ENCODE measurements at places on chromosomes 4 and X.

DNA sequence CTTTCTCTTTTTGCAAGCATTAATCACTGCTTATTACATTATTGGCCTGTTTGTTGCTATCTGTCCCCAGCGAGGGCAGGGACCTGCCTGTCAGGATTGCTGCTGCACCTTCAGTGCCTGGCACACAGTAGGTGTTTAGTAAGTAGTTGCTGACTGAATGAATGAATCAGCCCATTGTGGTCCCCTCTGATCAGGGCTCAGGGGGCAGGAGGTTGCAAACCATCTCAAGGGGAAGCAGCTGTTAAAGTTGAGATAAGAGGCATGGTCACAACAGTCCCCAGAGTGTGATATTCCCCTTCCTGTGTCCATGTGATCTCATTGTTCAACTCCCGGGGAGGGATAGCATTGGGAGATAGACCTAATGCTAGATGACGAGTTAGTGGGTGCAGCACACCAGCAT is 85.4 kb downstream of the WFS1 start:
- no peak for DNase-seq

GRCh38 chrX:36436361-36436760 is 516.8 kb downstream of the CFAP47 start:
- no peak for DNase-seq

DNA sequence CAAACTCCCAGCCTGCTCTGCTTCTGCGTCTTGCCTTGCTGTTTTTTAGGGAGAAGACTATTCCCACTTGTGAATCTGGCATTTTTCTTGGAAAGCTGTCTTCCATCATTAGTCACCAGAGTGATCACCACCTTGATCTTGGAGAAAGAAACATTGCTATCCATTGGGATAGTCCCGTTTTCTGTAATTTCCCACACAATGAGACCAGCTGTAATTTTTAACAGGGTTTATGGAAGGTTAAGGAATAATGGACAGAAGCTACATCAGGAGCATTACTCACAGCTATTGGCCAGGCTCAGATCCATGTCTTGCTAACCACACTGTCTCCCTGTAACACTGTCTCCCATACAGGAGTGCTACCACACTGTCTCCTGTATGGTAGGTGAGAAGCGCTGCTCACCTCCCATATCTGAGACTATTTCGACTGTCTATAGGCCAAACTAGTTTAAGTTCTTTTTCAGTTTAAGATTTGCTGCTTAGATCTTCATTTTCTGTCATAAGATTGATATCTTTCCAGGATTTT is 523.0 kb downstream of the SPRY1 start:
- DNase-seq = no peak

DNA sequence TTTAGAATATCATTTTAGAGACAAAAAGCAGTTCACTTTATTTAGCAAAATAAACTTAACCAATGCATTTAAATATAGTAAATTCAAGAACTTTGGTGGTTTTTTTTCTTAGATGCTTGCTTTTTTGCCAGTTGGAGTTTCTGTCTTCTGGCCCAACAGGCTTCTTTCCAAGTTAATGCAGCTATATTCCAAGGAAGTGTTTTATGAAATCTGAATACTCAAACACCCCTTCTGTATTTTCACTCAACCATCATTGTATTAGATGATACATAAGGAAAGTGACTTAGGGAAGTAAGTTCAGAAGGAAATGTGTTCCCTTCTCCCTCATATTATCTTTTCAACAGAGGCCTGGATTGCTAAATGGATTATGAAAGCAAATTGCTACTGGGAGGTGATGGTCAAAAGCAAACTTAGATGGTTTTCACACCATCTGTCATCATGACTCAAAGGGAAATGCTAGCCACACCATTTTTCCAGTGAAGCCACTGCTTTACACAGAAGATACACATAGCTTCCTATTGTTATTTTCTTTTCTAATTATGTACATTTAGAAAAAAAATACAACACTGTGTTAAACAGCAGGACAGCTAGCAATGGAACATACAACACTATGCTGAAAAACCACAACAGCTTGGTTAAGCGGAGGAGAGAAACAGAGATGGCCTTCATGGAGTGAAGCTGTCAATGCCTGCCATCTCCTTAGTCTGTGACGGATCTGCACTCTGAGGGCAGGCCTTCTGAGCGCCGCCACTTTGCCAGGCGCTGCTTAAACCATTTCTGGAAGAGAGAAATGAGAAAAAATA is 32.9 kb downstream of the HOPX start:
- no peak for DNase-seq

DNA sequence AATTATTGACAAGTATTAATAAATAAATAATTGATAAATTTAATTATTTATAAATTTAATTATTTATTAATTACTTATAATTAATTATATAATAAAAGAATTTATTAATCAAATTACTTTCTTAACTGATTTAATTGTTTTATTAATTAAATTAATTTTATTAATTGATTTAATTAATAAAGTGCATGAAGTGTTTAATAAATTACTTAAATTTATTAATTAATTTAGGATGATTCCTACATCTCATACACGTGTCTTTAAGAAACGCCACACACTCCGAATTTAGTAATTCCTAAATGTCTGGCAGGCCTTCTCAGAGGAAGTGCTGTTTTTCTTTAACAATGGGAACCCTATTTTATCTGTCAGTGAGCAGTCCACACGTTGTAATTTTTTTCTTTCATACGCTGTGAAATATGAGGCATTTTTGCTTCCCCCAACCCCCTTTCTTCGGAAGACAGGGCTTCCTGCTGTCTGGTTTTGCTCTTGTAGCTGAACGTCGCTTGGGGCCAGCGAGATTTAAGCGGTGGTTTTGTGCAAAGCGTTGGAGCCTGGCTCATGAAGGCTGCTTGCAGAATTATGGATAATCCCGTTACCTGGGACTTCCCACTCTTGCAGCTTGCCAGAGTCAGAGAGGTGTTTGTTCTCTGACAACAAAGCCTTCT is 46.8 kb downstream of the CRLF2 start:
- DNase-seq = no peak

DNA sequence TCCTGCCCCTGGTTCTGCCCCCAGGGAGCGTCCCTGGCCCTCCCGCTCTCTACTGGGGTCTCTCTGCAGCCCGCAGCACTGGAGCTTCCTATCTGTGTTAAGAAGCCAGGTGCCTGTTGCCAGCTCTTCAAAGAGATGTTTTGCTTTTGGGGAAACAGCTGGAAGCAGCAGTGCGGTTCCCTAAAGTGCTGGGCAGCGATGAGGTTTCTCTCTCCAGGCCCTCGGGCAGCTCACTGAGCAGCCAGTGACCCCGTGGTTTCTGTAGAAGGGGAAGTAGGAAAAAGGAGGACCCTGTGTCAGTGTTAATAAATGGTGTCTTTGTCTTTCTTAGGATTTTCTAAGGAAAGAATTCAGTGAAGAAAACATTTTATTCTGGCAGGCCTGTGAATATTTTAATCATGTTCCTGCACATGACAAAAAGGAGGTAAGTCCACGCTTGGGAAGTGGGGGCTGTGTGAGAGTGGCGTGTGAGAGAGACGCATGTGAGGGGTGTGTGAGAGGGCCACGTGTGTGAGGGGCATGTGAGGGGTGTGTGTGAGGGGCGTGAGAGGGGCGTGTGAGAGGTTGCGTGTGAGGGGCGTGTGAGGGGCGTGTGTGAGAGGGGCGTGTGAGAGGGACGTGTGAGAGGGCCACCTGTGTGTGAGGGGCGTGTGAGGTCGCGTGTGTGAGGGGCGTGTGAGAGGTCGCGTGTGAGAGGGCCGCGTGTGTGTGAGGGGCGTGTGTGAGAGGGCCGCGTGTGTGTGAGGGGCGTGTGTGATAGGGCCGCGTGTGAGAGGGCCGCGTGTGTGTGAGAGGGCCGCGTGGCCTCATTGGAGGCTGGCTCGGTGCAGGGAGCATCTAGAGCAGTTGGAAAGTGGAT is 27.1 kb upstream of the HGFAC start:
- DNase-seq = no peak

DNA sequence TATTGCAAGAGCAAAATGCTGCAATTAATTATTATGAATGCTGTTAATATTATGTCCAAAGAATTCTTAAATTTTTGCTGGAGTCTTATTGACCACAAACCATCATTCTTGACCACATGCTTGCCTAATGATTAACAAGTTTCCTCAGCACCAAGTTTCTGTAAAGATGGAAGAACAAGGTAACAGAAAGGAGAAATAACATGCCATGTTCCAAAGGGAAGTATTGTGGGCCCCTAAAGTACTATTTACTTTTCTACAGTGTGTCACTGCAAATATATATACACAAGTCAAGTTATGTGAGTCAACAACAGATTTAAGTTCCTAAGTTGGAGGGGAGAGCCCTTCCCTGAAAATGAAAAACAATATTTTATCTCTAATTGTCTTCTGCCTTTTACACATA is 20.6 kb downstream of the FAM47E start:
- no peak for DNase-seq

GRCh38 chrX:149829751-149830191 is 48.0 kb downstream of the MAGEA9 start:
- DNase-seq = no peak

DNA sequence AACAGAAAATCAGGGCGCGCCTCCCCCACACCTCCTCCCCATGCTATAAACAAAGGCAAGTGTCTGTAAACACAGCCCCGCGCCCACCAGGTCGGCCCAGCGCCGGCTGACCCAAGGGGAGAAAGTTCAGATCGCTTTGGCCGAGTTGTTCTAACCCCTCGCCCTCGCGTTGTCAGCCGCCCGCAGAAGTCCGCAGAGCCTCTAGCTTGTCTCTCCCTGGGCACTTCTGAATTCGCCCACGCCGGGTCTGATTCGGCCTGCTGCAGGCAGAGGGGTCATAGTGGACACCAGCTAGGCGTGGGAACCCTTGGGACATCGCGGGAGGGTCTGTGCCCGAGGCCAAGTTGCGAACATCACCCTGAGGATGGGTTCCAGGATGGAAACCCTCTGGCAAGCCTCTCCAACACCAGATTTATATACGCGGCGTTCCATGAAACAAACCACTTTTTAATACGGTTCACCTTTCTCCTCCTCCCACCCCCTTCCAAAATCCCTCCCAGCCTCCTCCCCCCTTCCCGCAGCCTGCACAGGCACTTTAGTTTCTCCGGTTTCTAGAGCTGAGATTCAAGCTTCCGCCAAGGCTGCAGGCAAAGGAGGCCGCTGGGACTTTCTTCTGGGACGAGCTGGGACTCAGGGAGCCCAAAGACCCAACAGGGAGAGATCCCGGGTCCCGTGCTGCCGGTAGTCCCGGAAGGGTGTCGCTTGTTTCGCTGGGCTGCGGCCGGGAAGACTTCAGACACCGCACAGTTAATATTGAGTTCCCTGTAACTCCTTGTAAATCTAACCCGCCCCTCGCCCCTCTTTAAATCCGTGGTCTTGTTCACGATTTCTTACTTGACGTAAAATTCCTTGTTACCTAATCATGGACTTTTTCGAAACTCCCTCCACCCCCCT is 4.7 kb downstream of the HAND2 start:
- DNase-seq = no peak

DNA sequence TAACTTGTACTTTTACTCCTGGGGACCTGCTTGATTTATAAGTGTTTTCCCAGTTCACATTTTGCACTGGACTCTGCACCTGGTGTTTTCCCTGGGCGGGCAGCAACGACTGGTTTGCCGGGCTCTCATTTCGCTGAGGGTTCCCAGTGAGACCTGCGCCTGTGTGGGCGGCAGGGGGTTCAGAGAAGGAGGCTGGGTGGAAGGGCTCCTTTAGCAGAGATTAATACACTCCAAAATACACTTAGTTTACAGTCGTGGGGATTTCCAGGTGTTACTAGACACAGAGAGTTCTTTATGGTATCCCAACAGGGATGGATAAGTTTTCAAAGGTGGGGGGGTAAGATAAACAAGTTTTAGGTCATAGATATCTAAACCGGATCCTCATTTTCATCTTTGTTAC is 53.0 kb upstream of the SHISA3 start:
- DNase-seq = no peak
